ENCODE measurements at places on chromosomes 3 and 15.

GRCh38 chr3:155302481-155302880 is 9.0 kb upstream of the STRIT1 start:
- H3K27ac ChIP-seq, result no peak overlapping the region
- H3K4me1 ChIP-seq, result no peaks in the 10 kb centered on the region
- no peaks in the 10 kb centered on the region for H3K27me3 ChIP-seq
- H3K36me3 ChIP-seq, result no peaks in the 10 kb centered on the region
- H3K4me3 ChIP-seq, result no peak overlapping the region

- H3K36me3 ChIP-seq, result peaks cover 70% of the 10 kb centered on the region
- no peak overlapping the region for H3K27ac ChIP-seq
- H3K4me3 ChIP-seq, result no peak overlapping the region
- peaks cover 42% of the 10 kb centered on the region for H3K4me1 ChIP-seq
- DNase-seq, result no peak
Measured at GRCh38 chr3:17047162-17047561, 162.4 kb downstream of the PLCL2 start.

GRCh38 chr3:64872345-64872744 is 184.5 kb upstream of the ADAMTS9 start:
- no peaks in the 10 kb centered on the region for H3K27me3 ChIP-seq
- H3K4me1 ChIP-seq, result no peaks in the 10 kb centered on the region
- DNase-seq, result no peak
- no peak overlapping the region for H3K27ac ChIP-seq
- H3K36me3 ChIP-seq, result no peaks in the 10 kb centered on the region
- no peak overlapping the region for H3K4me3 ChIP-seq

DNA sequence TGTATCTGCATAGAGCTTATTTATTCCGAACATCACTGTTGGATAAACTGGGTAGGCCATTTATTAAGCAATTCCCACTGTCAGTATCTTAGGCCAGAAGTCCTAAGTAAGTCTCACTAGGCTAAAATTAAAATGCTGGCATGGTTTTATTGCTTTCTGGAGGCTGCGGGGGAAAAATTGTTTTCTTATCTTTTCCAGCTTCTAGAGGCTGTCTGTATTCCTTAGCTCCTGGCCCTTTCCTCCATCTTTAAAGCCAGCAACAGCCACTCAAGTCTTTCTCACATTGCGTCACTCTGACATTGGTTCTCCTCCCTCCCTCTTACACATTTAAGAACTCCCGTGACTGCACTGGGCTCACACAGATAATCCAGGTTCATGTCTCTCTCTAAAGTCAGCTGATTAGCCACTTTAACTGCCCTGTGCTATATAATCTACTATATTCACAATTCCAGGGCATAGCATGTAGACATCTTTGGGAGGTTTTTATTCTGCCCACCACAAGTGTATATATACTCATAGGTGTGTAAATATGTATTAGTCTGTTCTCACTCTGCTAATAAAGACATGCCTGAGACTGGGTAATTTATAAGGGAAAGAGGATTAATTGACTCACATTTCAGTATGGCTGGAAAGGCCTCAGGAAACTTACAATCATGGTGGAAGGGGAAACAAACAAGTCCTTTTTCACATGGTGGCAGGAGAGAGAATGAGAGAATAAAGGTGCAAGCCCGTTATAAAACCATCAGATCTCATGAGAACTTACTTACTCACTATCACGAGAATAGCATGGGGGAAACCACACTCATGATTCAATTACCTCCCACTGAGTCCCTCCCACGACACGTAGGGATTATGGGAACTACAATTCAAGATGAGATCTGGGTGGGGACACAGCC is 113.5 kb upstream of the SLC7A14 start:
- no peak overlapping the region for H3K27ac ChIP-seq
- H3K36me3 ChIP-seq, result no peaks in the 10 kb centered on the region
- no peak for DNase-seq
- H3K27me3 ChIP-seq, result no peaks in the 10 kb centered on the region
- H3K4me3 ChIP-seq, result no peak overlapping the region
- H3K4me1 ChIP-seq, result no peaks in the 10 kb centered on the region

- DNase-seq, result peak; percentile 74
- H3K4me3 ChIP-seq, result peak overlapping the region; percentile 79
- H3K27me3 ChIP-seq, result no peaks in the 10 kb centered on the region
- peaks cover 35% of the 10 kb centered on the region for H3K36me3 ChIP-seq
- peak overlapping the region; percentile 98 for H3K27ac ChIP-seq
- peaks cover 61% of the 10 kb centered on the region for H3K4me1 ChIP-seq
Measured at GRCh38 chr15:74783072-74783807, 1.4 kb downstream of the CSK start.

GRCh38 chr15:72593838-72594237 is 60.7 kb upstream of the GOLGA6B start:
- no peak for DNase-seq
- no peak overlapping the region for H3K4me3 ChIP-seq
- H3K27me3 ChIP-seq, result no peaks in the 10 kb centered on the region
- H3K36me3 ChIP-seq, result peaks cover 2% of the 10 kb centered on the region
- H3K4me1 ChIP-seq, result no peaks in the 10 kb centered on the region

GRCh38 chr3:13391308-13391707 is 28.8 kb downstream of the NUP210 start:
- no peak overlapping the region for H3K4me3 ChIP-seq
- H3K4me1 ChIP-seq, result peaks cover 2% of the 10 kb centered on the region
- H3K27ac ChIP-seq, result no peak overlapping the region
- H3K36me3 ChIP-seq, result peaks cover 54% of the 10 kb centered on the region

- H3K27ac ChIP-seq, result no peak overlapping the region
- H3K36me3 ChIP-seq, result no peaks in the 10 kb centered on the region
- peaks cover 11% of the 10 kb centered on the region for H3K27me3 ChIP-seq
Measured at GRCh38 chr15:42012928-42013482, 7.8 kb downstream of the PLA2G4E start.

DNA sequence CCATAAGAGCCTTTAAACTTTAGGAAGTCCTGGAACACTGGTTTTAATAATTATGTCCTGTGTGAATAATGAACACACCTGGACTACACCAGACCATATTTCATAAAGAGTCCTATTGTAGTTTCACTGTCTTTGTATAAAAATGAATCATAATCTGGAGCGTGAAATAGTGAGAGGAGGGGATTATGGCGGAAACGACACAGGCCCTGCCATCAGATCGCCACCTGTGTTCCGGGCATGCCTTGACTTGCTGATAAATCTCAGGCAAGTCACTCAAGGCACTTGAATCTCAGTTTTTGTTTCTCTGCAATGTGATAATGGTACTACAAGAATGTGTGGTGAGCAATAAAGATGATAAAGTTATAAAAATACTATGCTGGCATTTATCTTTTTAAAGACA is 995.5 kb downstream of the MCTP2 start:
- H3K27ac ChIP-seq, result no peak overlapping the region
- H3K4me3 ChIP-seq, result no peak overlapping the region
- no peaks in the 10 kb centered on the region for H3K27me3 ChIP-seq
- no peak for DNase-seq

DNA sequence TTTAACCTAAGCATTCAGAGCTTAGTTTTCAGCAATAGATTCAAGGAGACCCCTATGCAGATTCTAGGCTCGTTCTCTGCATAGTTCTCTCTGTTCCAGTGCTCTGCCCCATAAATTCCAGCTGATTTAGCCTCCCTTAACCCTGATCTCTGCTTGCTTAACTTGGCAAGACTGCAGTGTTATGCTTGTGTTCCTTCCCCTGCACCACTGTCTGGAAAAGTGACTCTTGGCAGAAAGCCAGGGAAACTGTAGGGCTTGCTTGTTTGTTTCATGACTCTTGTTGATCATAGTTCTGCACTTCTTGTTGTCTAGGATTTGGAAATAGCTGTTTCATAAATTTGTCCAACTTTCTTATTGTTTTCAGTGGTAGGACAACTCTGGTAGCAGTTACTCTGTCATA is 40.1 kb downstream of the ANAPC13 start:
- no peak for DNase-seq
- H3K36me3 ChIP-seq, result no peaks in the 10 kb centered on the region
- no peaks in the 10 kb centered on the region for H3K4me1 ChIP-seq

GRCh38 chr3:169204751-169205150 is 458.8 kb downstream of the MECOM start:
- DNase-seq, result no peak
- H3K36me3 ChIP-seq, result no peaks in the 10 kb centered on the region
- H3K4me1 ChIP-seq, result no peaks in the 10 kb centered on the region
- no peak overlapping the region for H3K27ac ChIP-seq
- H3K27me3 ChIP-seq, result no peaks in the 10 kb centered on the region

DNA sequence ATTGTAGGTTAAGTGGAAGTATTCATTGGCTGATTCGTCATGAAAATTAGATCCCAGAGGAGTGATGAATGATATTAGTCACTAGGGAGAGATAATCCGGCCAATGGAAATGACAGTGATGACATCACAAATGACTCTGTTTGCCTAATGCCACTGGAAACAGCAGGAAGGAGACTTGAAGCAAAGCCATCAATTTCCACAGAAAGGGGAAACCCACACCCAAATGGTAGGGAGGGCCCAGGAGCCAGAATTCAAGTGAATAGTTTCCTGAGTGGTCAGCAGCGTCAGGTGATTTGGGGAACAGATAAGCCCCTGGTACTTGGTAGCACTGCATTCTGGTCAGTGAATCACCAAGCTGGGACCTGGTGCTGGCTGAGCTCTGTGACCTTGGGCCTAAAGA is 3.3 kb upstream of the ADAMTS9 start:
- H3K36me3 ChIP-seq, result peaks cover 2% of the 10 kb centered on the region
- H3K4me3 ChIP-seq, result no peak overlapping the region
- DNase-seq, result no peak
- no peak overlapping the region for H3K27ac ChIP-seq
- H3K27me3 ChIP-seq, result peaks cover 30% of the 10 kb centered on the region

DNA sequence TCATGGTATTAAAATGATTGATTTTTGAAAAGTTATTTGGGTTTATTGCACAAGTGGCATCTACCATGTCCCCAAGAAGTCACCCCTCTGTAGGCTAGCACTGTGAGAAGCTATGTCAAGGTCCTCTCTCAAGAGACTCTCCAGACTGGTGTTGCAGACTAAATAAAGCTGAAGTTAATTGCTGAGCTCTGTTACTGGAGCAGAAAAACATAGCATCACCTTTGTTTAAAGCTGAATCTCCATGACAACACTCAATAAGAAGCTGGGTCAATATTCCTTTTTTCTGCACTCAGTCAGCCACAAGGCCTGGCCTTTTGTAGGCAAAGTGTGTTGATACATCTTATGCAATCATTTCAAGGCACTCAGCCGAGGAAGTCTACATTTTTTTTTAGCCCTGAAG is 806.6 kb upstream of the LMCD1 start:
- no peak overlapping the region for H3K27ac ChIP-seq
- no peaks in the 10 kb centered on the region for H3K36me3 ChIP-seq
- H3K4me1 ChIP-seq, result no peaks in the 10 kb centered on the region
- no peak overlapping the region for H3K4me3 ChIP-seq
- no peaks in the 10 kb centered on the region for H3K27me3 ChIP-seq

DNA sequence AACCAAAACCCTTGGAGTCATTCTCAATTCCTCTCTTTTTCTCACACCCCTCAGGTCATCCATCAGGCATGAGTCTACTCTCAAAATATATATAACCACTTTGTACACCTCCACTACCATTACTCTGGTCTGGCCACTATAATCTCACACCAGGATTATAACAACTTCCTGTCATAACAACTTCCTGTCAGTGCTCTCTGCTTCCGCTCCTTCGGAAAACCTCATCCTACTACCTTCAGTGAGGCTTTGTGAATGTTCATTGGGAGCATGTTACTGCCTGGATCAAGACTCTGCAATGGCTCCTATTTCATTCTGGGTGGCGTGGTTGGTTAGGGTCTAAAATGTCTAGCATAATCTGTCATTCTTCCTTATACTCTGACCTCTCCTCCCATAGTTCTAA is 447.4 kb downstream of the MAGI1 start:
- no peaks in the 10 kb centered on the region for H3K36me3 ChIP-seq
- H3K27ac ChIP-seq, result no peak overlapping the region
- no peak for DNase-seq
- peaks cover 6% of the 10 kb centered on the region for H3K27me3 ChIP-seq
- no peaks in the 10 kb centered on the region for H3K4me1 ChIP-seq
- H3K4me3 ChIP-seq, result no peak overlapping the region

GRCh38 chr15:55402707-55403106 is 5.5 kb downstream of the CCPG1 start:
- DNase-seq, result no peak
- peak overlapping the region; percentile 24 for H3K4me3 ChIP-seq
- H3K27ac ChIP-seq, result peak overlapping the region; percentile 78
- no peaks in the 10 kb centered on the region for H3K27me3 ChIP-seq

All from activated CD8-positive, alpha-beta memory T cell treated with anti-CD3 and anti-CD28 coated beads, Interleukin-2, amount 10 ng/mL, durations not matched to agents 7 days and 5 days (primary cell).